ENCODE measurements at places on chromosomes 13 and 19.

GRCh38 chr13:103349211-103349980, 283.2 kb upstream of the SLC10A2 start:
- DNase-seq, result no peak

DNA sequence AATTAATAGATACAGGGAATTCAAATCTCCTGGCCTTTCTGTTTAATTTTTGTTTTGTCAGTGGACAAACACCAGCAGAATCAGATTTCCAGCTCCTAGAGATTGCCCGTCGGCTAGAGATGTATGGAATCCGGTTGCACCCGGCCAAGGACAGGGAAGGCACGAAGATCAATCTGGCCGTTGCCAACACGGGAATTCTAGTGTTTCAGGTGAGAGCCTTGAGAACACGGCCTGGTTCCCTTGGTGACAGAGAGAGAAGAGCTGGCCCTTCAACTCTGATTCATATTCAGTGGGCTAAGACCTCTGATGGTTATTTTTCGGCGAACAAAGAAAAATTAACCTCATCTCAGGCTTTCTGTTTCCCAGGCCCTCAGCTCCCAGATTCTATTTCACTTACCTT, 191.3 kb downstream of the STK24 start:
- DNase-seq, result no peak

GRCh38 chr13:93577105-93577504, 350.5 kb downstream of the GPC6 start:
- DNase-seq, result no peak

DNA sequence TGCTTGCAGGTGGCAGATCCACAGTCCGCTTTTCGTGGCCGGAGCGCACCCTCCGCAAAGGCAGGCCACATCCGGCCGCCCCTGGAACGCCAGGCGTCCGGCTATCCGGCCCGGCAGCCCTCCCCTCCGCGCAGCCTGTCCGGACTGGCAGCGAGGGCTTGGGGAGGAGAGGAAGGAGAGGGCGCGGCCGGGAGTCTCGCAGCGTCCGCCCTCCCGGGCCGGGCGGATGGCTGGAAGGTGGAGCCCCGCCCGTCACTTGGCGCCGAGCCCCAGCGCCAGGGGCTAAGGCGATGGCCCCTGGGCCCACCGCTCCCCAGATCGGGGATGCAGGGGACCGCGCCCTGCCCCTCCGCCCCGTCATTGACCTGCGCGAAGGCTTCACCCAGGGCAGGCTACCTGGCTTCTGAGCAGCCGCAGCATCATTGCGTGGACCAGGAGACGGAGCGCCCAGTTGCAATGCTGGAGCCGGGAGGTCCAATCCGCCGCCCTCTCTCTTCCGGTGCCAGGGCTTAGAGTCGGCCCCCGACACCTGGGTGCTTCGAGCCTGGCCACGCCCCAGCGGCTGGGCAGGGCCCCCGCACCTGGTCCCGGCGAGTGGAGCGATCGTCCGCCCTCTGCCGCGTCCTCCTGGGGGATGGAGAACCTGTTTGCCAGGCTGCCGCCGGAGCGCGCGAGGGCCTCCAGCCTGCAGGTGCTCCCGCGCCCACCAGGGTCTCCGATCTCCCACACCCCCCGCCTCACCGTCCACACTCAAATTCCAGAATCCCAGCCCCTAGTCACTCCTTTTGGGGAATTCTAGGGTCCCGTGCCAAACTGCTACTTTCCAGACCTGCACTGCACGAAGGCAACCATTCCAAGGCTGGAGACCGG, at the start of gene FUT1:
Gene FUT1, minus strand, starts transcription at position 146 of the 870 bp plus-strand sequence. CDS start 1,360 bp downstream, outside the sequence.
- DNase-seq, result peak; percentile 11

DNA sequence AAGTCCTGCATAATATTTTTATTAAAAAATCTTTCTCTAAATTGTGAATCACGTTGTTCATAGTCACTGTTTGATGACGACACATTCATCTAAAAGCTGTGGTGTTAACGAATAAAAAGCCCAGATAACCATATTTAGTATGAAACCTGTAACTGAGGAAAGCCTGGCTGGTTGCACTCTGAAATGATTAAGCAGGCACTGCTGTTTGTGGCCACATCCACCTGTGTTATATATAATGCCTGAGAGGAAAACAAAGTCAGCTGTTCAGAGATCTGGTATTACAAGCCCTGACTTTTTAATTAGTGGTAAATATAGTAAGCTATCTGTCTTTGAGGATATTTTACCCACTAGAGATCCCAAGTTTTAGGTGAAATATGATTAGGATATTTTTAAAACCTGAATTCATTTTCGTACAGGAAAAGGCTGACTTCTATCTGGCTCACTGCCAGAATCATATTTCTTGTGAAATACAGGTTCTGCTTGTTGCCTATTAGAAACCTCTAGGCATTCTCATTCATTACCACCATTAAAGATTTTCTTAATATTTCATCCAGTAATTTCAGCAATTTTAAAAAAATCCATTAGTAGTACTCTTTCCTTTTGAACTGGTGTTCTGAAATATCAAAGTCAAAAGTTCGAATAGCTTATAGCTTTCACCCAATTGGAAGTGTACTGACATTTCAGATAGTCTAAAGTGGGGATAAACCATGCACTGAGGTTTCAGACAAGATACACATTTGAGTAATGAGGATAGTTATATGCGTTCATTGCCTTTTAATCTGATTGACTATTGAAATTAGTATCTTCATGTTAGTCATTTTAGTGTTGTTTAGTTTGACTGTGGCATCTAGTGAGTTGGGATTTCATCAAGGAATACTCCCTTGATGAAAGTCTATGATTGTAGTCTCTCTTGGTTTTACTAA, 79.7 kb downstream of the LMO7 start:
- no peak for DNase-seq

GRCh38 chr13:78404846-78405360, 198.4 kb downstream of the POU4F1 start:
- no peak for DNase-seq

- no peak for DNase-seq
These were observed 22.9 kb downstream of the TLE2 start for GRCh38 chr19:3006075-3006767.

DNA sequence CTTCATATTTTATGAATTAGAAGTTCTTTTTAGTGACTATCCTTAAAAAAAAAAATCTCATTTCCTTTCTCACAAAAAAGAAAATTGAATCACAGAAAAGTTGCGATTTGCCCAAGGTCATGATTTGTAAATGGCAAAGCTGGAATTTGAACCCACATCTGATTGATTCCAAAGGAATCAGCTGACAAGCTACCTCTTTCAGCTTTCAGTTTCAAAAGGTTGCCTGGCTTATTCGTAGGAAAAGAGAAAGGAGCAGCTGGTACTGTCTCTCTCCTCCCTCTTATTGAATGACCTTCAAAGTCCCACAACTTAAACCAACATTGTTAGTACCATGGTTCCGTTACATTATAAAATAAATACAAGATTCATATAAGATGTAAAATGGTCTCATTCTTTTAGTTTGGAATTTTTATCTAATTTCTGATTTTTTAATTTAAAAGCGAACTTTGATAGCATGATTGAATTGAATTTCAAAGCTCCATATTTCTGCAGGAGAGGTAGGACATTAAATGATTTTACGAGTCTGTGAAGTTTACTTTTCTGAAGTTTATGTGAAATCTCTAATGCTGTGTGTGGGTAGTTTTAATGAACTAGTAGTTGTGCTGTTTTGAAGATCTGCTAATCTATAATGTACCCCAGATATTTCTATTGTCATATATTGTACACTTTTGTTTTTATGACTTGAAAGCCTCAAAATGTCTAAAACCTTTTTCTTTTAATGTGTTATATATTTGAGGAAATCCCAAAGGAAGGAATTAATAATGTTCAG, 18.5 kb upstream of the KCTD4 start:
- DNase-seq, result no peak

DNA sequence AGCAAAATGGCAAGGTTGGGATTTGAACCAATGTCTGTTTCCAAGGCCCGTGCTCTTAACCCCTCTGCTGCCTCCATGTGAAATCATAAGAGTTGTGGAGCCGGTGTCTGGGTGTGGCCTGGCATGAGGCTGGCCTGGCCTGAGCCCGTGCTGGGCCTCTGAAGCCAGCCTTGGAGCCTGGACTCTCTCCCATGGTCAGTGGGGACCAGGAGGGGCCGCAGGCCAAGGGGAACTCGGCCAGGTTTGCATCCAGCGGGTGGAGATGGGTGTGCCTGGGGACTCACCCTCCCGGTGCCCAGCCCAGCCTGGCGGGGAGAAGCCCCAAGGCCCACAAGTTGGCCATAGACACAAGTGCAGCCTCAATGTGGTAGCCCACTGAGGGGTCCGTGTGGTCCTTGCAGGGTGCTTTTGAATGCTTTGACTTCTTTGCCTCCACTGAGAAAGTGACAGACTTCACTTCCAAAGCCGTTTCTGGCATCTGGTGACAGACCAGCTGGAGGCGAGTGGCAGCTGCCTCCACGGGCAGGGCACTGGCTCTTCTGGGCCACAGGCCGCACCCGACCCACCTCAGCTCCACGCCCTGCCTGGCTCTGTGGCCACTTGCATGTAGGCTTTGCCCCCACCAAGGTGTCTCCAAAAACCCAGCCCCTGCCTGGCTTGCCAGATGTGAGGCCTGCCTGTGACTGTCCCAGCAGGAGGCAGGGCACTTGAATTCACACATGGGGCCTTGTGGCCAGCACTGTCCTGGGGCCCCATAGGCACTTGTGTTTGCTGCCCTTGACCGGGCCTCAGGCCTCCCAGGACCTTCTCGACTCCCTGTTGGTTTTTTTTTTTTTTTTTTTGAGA, 26.2 kb upstream of the NCCRP1 start:
- no peak for DNase-seq

- no peak for DNase-seq
These were observed 4.8 kb downstream of the ZNF790 start for GRCh38 chr19:36833430-36833829.
